ENCODE measurements at places on chromosomes 11 and 22. TPM values are rescaled to one million over a fixed set of nuclear protein-coding genes. Genes with fewer than 3 reads are reported as not detected.

The AMPD3 gene
- total RNA-seq = 2.2 TPM

The CARNS1 gene
- 0.07 TPM for total RNA-seq

The SLC1A2 gene
- total RNA-seq = 2.4 TPM

The CHADL gene
- total RNA-seq = 0.61 TPM

The LRRC74B gene
- not detected for total RNA-seq

The KRTAP5-6 gene
- not detected for total RNA-seq

The KCNJ11 gene
- total RNA-seq = 2.3 TPM

The NCAM1 gene
- 76.7 TPM for total RNA-seq

The MPEG1 gene
- total RNA-seq = not detected

The C11orf97 gene
- not detected for total RNA-seq

The MRGPRE gene
- total RNA-seq = not detected

The SLCO2B1 gene
- not detected for total RNA-seq

The WT1 gene
- not detected for total RNA-seq

The UBASH3B gene
- 6.8 TPM for total RNA-seq

The KRTAP5-9 gene
- total RNA-seq = not detected

GRCh38 chr11:64448599-64449380 lies 89.8 kb downstream of the RPS6KA4 start:
- peak; percentile 87 for DNase-seq

GRCh38 chr11:48052183-48053044 lies 72.1 kb downstream of the PTPRJ start:
- DNase-seq = no peak

DNA sequence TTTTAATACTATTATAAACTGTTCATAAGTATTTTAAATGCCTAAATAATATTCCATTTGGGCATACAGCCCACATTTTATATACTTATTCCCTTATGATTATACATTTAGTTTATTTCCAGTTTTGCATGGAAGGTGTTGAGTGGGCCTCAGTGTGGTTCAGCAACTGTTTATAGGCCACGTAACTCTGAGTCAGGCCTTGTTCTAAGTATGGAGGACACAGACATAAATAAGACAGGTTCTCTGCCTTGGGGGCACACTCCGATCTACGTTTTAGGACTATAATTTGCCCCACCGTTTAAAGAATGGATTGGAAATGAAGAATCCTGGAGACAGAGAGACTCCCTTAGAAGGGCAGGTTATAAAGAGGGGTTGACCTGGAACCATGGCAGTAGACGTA lies 212.2 kb upstream of the TBCEL start:
- no peak for DNase-seq

- DNase-seq = no peak
These were observed 42.4 kb downstream of the ZBTB44 start for GRCh38 chr11:130272336-130272735.

- no peak for DNase-seq
These were observed 330.2 kb upstream of the B3GAT1 start for GRCh38 chr11:134742224-134742612.

- no peak for DNase-seq
These were observed 56.4 kb downstream of the CEP164 start for GRCh38 chr11:117384045-117384444.

GRCh38 chr11:88779577-88779976 lies 286.2 kb downstream of the GRM5 start:
- DNase-seq = no peak

- no peak for DNase-seq
These were observed 669 bp downstream of the RPL27A start for GRCh38 chr11:8683115-8683807.

GRCh38 chr11:45332276-45332934 lies 46.3 kb upstream of the SYT13 start:
- DNase-seq = peak; percentile 46

DNA sequence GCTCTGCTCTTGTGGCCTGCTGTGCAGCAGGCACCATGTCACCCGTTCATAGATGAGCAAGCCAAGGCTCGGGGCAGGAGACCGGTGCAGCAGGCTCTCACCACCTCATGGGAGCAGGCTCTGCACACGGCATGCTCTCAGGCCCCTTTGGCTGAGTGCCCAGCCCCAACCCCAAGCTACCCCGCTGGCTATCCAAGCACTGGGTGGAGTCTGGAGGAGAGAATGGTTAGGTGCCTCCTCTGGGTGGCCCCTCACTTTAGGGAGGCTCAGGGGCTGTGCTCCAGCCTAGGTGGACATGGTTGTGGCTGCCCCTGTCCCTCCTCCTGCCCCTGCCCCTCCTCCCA lies 199.9 kb downstream of the IGLL1 start:
- no peak for DNase-seq

GRCh38 chr11:100031973-100032372 lies 655.1 kb upstream of the ARHGAP42 start:
- no peak for DNase-seq

- DNase-seq = no peak
These were observed 122.6 kb upstream of the SORL1-AS1 start for GRCh38 chr11:121575250-121575962.

DNA sequence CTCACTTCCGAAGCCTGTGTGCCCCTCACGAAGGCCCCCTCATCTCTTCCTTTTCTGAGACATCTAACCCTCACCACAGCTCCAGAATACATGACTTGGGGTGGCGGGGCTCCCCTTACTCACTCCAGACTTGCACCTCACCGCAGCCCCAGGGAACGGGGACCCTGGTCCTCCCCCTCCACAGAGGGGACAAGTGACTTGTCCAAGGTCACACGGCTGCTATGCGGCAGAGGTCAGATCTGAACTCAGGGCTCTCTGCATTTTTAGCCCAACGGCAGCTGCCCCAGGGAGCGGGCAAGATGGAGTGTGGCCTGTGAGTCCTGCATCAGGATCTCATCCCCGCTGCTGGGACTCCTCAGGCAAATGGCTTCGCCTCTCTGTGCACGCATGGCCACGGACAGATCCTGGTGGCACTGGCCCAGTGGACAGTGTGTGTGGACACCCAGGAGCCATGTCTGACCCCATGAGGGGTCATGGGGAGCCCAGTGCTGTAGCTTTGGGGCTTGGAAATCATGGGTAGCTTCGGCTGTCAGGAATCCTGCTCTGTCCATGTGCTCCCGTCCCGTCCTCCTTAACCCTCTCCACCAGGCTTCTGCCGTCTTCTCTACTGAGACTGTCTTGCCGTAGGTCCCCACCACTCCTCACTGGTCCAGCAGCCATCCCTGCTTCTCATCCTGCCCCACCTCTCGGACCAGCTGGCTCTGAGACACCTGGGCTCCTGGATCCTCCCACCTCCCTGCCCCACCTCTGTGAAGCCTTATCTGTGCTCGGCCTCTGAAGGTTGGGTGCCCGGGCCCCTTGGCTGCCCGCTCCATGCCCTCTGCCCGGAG lies 48.0 kb upstream of the CARS1 start:
- no peak for DNase-seq

GRCh38 chr11:2945031-2945756 lies 16.0 kb upstream of the PHLDA2 start:
- DNase-seq = peak; percentile 50

GRCh38 chr11:58576887-58577471 lies 1.3 kb upstream of the LPXN start:
- DNase-seq = no peak

DNA sequence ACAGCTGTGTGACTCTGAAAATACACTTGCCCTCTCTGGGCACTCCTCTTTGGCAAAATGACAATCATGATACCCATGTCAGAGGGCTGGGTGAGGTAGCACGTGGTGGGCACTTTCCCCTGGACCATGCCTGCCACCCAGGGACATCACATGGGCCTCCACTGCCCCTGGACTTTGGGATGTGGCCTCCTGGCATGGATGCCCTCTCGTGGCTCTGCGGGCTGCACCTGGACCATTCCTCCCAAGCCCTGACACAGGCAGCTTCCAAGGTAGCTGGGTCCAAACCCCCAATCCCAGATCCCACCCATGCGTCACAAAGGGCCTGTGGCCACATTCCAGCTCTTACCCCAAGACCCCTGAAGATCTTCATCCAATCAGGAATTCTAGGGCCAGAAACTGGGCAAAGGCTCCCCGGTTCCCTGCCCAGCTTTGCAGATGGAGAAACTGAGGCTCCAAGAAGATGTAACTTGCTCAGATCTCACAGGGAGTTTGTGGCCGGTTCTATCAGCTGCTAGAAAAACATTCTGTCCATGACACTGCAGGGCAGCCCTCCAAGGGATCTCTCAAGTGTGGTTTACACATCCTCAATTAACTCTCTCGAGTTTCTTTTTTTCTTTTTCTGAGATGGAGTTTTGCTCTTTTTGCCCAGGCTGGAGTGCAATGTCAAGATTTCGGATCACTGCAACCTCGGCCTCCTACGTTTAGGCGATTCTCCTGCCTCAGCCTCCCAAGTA lies 35.4 kb upstream of the CYB5R3 start:
- DNase-seq = no peak

- DNase-seq = no peak
These were observed 229.5 kb downstream of the TTC28 start for GRCh38 chr22:28450109-28450508.

DNA sequence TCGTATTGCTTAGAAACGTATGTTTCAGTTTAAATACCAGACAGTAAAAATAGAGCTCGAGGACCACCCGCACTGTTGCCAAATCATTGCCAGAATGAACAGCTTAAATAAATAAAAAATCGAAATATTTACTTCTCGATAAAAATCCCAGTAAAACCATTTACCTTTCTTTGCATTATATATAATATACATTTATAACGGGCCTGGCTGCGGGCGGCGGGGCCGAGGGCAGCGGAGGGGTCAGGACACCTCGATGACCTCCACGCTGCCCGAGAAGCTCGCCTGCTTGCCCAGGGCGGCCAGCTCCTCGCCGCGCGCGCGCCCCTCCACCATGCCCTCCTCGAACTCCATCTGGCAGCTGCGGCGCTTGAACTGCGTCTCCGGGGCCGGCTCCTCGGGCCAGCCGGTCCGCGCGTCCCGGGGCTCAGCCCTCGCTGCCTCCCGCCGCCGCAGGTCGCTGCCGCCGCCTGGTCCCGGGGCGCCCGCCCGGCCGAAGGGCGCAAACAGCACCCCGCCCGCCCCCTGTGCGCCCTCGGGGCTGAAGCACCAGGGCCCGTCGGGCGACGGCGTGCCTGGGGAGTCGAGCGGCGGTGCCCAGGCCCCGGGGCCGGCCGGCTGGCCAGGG lies 15.7 kb downstream of the DUSP8 start:
- no peak for DNase-seq

DNA sequence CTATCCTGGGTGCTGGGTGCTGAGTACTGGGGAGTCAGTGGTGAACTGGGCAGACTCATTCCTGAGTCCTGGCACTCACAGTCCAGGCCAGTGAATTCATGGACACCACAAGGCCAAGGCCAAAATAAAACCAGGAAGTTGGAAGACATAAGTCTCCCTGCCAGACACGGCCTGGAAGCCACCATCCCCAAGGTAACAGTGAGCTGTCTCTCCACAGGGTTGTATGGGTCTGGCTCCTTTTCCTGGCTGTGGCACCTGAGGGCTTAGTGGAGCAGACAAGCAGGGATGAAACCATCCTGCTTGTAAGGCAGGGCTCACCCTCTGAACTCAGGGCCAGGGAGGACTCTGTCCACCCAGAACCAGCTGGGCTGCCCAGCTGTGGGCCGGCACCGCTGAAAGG lies 54.7 kb upstream of the ALX4 start:
- no peak for DNase-seq

DNA sequence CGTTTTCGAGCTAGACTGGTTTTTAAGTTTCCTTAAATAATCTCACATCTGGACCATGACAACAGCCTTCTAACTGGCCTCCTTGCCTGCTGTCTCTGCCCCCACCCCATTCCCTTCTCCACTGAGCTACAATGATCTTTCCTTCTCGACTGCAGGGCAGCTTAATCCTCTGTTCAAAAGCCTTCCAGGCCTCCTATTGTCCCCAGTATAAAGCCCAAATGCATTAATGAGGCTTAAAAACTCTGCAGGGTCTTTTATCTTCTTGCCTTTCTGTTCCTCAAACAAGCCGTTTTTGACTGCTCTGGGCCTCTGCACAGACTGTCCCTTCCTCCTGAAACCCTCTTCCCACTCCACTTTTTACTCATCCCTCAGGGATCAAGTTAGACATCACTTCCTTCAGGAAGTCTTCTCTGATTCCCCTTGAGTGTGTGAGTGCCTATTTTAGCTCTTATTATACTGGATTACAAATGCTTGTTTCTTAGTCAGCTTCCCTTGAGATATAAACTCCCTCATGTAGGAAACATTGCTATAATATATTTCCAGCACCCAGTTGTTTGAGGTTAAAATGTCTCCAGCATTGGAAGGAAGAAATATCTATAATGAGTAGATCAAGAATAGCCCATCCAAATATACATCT lies 23.6 kb upstream of the PAMR1 start:
- DNase-seq = no peak

DNA sequence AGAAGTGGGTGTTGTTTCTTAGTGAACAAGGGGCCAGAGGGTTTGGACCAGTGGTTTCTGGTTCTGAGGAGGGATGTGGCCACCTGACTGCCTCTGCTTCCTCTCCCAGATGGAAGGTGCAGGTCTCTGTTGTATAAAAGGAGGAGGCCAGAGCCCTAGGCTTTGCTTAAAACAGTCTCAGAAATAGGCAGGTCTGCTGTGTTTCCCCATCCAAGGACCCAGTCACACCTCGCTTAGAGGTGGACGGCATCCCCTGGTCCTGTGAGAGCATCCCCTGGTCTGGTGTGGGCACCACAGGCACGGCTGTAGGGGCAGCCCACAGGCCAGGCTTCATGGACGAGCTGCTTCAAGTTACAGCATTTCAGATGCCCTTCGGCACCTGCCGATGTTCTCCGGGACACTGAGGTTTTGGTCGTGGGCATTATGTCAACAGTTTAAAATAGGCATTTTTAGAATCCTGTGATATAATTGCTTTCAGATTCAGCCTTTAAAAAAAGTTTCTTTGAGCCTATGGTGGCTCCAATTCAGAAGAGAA lies 45.7 kb upstream of the SHANK2 start:
- no peak for DNase-seq

DNA sequence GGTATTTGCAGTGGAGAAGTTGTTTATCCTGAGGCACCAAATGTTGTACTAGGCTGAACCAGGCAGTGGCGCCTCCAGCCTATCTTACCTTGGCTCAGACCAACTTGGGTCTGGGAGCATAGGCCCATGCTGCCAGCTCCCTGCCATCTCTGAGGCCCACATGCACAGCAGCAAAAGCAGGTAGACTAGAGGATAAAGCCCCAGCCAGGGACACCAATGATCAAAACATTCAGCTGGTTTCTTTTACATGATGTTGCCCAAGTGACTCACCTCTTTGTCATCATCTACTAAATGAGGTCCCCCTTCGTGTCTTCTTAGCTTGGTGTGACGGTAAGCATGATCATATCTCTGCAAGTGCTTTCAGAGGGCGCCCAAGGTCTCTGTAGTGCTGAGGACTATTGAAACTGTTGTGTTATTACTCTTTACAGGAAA lies 112.1 kb upstream of the DRD2 start:
- DNase-seq = no peak

DNA sequence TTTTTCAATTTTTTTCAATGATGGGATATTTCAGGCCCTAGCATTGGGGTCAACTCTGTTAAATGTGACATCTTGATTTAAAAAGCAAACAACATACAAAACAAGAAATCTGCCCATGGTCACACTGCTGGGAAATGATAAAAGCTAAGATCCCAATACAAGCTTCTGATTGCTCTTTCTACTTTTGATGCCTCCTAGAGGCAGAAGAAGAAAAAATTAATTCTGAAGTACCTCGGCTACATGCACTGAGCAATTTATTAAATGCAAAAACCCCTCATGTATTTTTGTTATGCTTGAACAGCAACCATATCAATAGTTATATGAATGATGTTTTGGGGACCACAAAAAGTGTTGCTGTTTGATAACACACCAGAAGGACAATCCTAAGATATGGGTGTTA lies 342.1 kb upstream of the NARS2 start:
- no peak for DNase-seq

GRCh38 chr22:24758164-24758799 lies 16.2 kb downstream of the PIWIL3 start:
- DNase-seq = peak; percentile 61

GRCh38 chr11:112470355-112470754 lies 209.7 kb upstream of the PLET1 start:
- no peak for DNase-seq

- no peak for DNase-seq
These were observed 5.1 kb downstream of the MAPK8IP2 start for GRCh38 chr22:50605613-50606074.
